ENCODE measurements at places on chromosomes 7 and 10.

DNA sequence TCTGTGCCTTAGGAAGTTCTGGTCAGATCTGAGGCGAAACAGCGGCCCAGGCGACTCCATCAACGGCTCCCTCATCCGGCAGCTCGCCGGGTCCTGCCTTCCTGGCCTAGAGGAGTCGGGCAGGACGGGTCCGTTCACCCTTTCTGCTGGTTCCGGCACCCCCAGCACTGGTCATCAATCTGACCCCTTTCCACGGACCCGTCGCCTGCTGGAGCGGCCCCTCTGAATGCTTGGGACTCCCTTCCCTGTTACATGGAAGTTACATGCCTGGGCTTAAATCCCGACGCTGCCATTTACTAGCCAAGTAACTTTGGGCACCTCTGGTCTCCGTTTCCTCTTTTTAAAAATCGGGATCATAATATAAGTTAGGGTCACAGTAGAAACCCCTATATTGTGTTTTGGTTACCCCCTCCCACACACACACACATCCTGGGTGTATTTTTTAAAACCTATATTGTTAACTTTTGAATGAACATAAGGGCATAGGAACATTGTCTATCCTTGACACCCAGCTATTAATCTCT is 607 bp upstream of the GGCT start:
- no peak for DNase-seq

DNA sequence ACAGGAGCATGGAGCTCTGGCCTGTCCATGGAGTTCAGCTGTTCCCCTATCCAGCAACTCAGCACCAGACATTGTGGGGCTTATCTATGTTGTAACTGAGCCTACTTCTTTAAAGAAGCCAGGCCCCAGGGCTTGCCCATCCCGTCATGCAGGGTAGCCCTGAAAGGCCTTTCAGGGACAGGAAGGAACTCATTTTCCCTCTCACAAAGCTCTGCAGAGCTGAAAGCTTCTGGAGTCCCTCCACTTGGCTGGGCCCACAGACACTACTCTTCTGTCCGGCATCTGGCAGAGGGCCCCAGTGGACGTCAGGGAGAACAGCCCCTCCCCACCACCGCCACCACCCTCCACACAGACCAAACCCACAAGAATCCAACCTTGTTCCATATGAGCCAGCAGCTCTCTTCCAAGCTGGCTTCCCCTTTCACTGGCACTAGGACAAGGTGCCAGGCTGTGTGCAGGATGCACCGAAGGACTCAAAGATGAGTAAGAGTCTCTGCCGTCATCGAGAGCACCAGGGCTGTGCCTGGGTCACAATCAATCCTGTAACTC is 33.1 kb downstream of the DENND2A start:
- no peak for DNase-seq

DNA sequence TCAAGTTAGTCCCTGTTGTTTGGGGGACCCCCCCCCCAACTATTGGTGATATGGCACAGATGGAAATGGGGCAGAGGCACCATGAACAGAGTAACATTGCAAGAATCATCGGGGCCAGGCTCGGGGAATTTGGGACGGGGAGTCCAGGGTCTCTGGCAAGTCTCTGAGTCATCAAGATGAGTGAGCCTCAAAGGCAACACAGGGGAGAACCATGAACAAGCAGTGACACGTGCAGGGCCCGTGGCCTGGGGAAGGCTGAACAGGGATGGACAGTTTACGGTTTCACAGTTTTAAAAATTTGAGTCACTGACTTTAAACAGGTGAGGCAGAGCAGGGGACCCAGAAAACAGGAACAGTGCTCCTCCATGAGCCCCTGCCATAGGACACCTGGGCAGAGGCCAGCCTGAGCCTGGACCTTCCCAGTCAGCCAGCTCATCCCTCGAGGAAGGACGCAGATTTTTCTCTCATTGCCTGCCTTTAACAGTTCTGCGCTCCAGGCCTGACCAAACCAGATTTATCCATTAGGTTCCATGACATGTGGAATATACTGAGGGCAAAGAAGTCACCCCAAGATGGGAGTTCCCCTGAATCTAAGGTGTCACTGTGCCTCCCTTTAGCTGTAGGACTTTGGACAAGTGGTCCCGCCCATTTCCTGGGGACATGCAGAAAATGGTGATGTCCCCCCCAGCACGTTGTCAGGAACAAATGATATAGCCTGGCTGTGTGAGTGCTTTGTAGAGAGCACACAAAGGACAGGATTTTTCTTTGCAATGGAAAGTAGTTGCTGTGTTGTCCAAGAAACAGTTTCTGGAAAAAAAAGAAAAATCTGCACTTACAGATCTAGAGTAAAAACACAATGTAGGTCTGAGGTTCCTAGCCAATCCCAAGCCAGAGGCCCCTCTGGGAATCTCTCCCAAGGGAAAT is 23.8 kb downstream of the CHST15 start:
- no peak for DNase-seq

DNA sequence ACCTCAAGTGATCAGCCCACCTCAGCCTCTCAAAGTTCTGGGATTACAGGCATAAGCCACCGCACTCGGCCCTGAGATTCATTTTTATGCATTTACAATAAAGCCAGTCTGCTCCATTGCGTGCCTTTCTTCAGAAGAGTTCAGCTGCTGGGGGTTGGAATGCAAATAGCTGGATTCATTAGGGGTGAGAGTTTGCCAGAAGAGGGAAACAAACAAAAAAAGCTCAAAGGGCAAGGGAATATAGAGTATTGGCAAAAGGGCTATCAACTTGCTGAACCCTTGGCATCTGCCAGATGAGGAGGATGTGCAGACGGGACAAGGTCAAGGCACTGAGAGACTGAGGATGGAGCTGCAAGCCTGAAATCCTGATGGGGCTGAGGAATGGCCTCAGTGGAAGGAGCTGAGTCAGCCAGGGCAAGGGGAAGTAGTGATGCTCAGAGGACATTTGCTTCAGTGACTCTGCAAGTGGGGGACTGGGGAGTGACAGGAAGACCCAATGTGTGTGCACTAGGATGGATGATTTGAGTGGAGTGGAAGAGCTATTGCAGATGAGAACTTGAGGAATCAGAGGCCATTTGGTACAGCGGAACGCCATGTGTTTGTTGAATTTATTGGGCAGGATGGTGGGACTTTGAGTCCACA is 75.0 kb upstream of the ARMC3 start:
- no peak for DNase-seq

DNA sequence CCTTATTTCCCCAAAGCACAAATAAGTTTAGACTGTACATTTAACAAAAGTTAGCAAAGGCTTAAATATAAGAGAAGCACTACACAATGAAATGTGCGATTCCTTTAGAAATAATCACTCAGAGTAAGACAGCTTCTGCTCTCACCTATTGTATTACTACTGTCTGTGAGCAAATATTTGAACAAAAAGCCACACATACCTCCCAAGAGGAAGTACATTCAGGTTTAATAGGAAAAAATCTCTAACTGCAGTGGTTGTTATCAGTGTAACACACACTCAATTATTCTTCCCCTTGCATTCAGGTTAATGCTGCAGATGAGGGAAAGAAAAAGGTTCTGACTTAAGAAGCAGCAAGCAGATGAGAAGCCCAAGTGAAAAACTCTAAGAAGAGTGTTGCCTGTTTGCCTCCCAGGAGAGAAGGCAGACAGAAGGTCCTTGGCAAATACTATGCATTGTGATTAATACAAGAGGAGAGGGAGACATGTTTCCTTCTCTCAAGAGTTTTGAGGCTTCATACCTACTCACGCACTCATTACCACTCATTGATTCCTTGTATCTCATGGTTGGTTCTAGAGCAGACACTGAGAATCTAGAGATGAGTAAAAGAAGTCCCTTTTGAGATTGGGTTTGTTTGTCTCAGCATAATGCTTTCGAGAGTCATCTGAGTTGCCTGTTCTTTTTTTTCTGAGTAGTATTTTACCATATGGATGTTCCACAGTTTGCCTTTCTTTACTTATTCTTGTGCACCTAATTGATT is 13.6 kb downstream of the GIMAP4 start:
- DNase-seq = no peak

- DNase-seq = no peak
These were observed 164.6 kb upstream of the KCTD7 start for GRCh38 chr7:66464059-66464458.

- peak; percentile 3 for DNase-seq
These were observed 116.0 kb downstream of the NPTX2 start for GRCh38 chr7:98733036-98733435.

GRCh38 chr10:61761825-61762217 is 99.1 kb downstream of the CABCOCO1 start:
- DNase-seq = no peak

GRCh38 chr10:75367021-75367487 is 34.5 kb downstream of the ZNF503 start:
- DNase-seq = no peak

GRCh38 chr7:71746006-71746405 is 614.1 kb downstream of the GALNT17 start:
- no peak for DNase-seq

DNA sequence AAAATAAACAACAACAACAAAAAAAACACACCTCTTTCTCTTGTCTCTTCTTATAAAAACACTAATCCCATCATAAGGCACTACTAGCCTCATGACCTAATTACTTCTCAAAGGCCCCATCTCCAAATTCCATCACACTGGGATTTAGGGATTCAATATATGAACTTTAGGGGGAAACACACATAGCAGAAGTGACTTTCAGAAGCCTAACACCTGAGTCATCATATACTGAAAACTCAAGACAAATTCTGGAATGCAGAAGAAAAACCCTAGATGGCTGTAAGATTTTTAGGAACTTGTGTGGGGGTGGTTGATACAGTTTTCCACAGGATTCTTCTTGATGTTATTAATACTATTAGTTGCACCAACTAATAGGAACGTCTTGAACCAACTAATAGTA is 33.7 kb upstream of the CSTF2T start:
- DNase-seq = no peak

DNA sequence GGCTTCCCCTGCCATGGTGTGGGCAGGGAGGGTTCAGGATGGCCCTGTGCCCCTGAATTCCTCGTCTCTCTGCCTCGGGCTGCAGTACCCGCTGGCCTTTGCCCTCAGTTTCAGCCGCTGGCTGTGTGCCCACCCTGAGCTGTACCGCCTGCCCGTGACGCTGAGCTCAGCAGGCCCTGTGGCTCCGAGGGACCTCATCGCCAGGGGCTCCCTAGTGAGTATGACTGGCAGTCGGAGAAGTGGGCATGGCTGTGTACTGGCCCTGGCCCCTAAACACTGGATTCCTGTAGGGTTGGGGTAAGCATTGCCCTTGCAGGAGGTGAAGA is 59.6 kb downstream of the PALD1 start:
- no peak for DNase-seq

DNA sequence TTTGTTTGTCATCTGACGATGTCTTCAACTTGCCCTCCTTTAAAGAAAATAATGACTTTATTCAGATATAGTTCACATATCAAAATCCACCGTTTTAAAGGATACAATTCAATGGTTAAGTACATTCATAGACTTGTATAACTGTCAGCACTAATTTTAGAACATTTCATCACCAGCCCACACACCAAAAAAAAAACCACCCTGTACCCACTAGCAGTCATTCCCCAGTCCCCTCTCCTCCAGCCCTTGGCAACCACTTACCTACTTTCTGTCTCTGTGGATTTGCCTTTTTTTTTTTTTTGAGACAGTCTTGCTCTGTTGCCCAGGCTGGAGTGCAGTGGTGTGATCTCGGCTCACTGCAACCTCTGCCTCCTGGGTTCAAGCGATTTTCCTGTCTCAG is 5.3 kb upstream of the HILPDA start:
- DNase-seq = no peak

DNA sequence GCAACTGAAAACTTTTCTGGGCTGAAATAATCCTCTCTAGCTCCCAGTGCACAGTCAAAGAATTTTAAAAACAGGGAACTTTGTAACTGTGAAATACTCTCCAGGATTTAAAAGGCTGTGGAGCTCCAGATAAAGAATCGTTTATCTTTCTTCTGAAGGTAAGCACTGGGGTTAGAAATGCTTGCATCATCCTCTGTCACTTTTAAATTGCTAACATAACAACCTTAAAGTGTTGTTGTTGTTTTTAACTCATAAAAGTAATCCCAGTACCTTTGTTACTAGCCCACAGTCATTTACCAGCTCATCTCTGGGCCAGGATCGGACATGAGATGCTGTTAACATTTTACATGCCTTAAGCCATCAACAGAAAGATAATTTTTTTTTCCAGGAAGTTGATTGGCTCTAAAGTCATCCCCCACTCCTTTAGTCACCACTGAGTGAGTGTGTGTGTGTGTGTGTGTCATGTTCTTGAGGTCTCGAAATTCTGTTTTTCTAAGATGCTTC is at the start of gene SLC39A12:
Gene SLC39A12 (plus strand): TSS at position 51 of the 504 bp plus-strand sequence. CDS start 1,359 bp downstream, outside the sequence.
- DNase-seq = no peak

GRCh38 chr10:76034353-76035205 is 603.2 kb downstream of the LRMDA start:
- DNase-seq = no peak

DNA sequence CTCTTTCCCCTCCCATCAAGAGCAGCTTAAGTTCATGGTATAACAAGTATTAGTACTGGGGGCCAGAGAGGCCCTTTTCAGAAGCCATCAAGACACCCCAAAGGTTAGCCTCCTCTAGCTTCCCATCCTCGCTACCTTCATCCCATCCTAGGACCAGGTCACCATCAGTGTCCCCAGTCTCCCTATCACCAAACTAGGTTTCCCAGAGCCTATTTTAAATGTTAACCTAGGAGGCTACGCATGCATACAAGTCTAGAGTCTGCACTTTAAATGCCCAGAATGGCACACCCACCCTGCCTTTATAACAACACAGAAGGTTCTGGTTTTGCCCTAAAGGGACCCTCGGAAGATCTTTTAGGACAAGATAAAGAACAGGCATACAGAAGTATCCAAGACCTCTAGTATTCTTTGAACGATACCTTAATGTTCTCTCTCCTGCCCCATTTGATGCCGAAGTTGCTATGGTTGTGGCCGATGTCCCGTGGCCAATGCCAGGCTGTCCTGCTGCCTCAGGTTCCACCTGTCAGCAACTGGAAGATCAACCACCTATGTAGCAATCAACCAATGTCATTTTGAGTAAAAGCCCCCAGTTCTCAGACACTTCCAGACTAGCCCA is 2.2 kb downstream of the GPRIN2 start:
- no peak for DNase-seq

DNA sequence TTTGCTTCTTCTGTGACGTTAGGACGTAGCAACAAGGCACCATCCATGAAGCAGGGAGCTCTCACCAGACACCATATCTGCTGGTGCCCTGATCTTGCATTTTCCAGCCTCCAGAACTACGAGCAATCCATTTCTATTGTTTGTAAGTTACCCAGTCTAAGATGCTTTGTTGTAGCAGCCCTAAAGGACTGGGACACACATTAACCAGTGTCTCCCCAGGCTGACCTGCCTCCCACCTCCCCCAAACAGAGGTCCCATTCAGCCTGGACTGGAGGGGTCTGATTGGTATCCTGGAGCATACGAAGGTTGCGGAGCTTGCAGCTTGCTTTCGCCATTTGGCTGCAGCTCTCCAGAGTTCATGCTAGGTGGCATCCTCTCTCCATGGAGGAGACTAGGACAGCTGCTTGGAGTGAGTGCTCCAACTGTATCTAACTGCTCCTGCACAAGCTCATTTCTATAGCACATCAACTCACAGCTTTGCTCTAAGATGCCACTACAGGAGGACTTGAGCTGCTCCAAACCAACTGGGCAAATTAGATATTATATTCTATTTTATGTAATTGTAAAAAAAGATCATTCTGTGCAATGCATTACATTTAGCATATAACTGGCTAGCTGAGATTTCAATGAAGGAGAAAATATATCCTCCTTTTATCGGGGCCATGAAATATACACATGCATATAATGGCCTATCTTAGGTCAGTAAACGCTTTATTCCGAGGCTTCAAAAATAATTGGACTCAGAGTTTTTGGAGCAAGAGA is 8.0 kb upstream of the GRK5 start:
- peak; percentile 60 for DNase-seq

- DNase-seq = no peak
These were observed 63.1 kb downstream of the DOCK4 start for GRCh38 chr7:112143136-112143535.

- DNase-seq = no peak
These were observed 161.1 kb downstream of the GRM8 start for GRCh38 chr7:127091620-127092019.

All from CD4-positive, alpha-beta T cell treated with Interleukin-4 for 4 hours (primary cell).